ENCODE measurements at places on chromosomes 1 and 21. TPM values are rescaled to one million over a fixed set of nuclear protein-coding genes. Genes with fewer than 3 reads are reported as not detected.

DNA sequence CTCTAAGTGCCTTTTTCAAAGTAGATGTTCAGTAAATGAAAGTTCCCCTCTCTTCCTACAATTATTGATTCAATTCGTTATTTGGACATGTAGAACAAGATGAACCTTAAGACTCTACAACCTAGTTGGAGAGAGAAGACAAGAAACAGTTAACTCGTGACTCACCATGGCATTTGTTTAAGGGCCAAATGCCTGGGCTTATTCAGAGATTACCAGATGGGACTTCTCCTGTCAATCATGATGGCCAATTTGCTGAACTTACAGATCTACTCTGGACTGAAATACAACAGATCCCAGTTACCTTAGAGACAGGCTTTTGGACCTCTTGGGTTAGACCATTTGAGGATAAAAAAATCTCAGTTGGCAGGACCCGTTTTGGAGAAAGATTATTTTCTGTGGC lies 93.5 kb downstream of the C1orf94 start:
- no peak overlapping the region for H3K4me3 ChIP-seq
- no peak overlapping the region for H3K27ac ChIP-seq
- H3K36me3 ChIP-seq = no peaks in the 10 kb centered on the region
- peaks cover 40% of the 10 kb centered on the region for H3K27me3 ChIP-seq
- H3K4me1 ChIP-seq = no peaks in the 10 kb centered on the region

DNA sequence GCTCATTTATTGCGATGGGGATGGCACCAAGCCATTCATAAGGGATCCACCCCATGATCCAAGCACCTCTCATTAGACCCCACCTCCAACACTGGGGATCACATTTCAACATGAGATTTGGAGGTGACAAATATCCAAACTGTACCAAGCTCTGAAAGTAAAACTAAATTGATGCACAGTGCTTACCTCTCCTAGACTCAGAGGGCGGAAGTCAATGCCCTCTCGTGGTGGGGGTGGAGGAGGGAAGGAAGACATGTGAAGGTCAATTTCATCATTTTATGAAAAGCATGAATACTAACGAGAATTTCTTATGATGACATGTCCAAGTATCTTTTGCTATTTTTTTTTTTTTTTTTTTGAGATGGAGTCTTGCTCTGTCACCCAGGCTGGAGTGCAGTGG lies 120.0 kb downstream of the PGBD5 start:
- peaks cover 6% of the 10 kb centered on the region for H3K27me3 ChIP-seq
- no peak overlapping the region for H3K27ac ChIP-seq
- H3K4me1 ChIP-seq = peaks cover 21% of the 10 kb centered on the region
- no peaks in the 10 kb centered on the region for H3K36me3 ChIP-seq

DNA sequence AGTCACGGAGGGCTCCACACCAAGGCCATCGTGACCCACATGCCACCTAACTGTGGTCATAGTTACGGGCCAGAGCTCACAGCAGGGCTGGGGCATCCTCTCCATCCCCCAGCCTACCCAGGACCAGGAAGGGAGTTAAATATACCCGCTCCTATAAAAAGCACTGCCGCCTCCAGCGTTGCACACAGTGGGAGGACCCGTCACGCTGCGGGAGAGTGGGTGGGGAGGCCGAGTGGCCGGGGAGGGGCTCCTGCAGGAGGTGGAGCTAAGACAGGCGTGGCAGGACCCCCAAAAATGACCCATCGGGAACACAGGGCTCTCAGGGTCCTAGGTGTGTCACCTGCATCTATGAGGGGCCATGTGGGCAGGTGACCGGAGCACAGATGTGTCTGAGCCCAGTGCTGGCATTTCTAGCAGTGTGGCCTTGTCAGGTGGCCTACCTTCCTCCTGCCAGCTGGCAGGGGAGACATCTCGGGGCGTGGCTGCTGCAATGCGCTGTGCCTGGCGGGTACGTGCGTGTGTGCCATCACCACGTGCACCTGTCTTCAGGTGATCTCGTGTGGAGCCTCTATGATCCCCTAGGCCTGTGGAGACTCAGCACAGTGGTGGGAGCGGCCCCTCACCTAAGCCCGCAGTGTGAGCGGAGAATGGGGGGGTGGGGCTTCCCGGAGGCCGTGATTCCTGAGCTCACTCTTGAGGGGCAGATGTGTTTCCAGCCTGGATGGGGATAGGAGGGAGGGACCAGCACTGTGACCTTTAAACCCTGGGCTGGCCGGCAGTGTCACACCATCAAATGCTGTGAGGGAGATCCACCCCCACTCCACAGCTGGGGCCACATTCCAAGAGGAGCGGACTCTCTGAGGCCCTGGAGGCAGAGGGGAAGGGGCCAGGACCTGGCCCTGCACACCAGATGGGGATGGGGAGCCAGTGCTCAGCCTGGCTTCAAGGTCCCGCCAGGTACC lies 17.7 kb downstream of the AGRN start:
- H3K27me3 ChIP-seq = peaks cover 27% of the 10 kb centered on the region
- H3K36me3 ChIP-seq = peaks cover 10% of the 10 kb centered on the region
- H3K4me1 ChIP-seq = peaks cover 15% of the 10 kb centered on the region
- DNase-seq = no peak

DNA sequence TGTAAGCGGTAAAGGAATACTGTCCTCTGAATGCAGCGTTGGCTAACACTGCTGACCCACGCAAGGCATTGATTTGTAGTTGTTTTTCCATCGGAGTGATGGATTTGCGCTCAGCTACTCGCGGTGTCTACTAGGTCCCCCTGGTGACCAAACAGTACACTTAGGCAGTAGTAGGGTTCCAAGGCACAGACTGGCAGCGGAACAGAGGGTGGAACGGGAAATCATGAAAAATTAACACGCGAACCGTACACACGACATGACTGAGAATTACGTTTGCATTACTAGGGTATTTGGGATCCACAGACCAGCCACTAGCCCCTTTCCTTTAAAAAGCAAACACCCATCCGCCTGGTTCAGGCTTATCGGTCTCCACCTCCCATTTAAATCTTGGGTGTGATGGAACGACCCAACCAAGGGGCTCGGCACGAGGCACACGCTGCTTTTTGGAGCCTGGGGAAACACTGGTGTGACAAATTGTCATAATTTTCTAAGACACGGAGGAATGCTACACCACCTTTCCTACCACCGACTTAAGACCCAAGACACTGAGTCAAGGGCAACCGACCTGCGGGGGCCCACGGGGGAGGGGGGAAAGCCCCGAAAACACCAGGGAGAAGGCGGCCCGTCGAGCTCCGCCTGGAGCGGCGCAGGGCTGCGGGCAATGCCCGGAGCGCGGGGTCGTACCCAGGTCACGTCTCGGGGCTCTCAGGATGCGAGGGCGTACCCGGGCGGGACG lies 699 bp downstream of the DIPK1A start:
- H3K4me3 ChIP-seq = peak overlapping the region; percentile 89
- H3K27ac ChIP-seq = peak overlapping the region; percentile 80
- peaks cover 35% of the 10 kb centered on the region for H3K4me1 ChIP-seq
- H3K36me3 ChIP-seq = no peaks in the 10 kb centered on the region
- no peaks in the 10 kb centered on the region for H3K27me3 ChIP-seq
- DNase-seq = no peak

DNA sequence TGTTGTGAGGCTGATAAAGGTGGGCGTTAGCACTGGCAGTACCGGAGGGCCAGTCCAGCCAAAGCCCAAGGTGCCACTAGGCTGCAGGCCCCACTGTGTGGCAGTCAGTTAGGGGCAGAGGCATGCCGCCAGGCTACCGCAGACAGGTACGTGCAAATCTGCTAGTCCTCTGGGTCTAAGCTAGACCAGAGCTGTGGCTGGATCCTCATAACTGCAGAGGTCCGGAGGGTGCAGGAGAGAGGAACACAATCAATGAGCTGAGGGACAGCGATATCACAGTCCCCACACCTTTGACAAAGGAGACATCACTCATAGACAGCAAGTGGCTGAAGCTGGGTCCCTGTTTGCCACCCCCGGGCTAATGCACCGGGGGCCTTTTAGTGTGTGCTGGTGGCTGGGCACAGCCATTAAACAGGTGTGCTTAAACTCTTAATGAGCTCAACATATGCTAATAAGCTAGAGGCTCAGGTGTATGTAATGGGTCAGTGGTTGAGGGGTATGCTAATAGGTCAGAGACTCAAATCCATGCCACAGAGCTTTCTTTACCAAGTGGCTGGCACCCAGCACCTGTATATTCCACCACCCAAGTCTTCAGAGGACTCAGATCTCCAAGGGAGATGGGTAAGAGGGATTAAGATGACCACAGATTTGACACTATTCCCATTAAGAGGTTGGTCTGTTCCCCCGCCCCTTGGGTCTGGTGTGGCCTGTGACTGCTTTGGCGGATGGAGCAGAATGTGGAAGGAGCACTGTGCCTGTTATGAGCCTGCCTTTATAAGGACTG lies 82.0 kb downstream of the GLIS1 start:
- no peak for DNase-seq
- H3K4me1 ChIP-seq = peaks cover 25% of the 10 kb centered on the region
- no peak overlapping the region for H3K4me3 ChIP-seq

GRCh38 chr1:46446646-46447498 lies 42.8 kb upstream of the DMBX1 start:
- peak; percentile 63 for DNase-seq
- peaks cover 11% of the 10 kb centered on the region for H3K4me1 ChIP-seq
- peaks cover 91% of the 10 kb centered on the region for H3K27me3 ChIP-seq
- no peak overlapping the region for H3K27ac ChIP-seq
- no peaks in the 10 kb centered on the region for H3K36me3 ChIP-seq

- no peak overlapping the region for H3K27ac ChIP-seq
- peaks cover 16% of the 10 kb centered on the region for H3K4me1 ChIP-seq
- H3K36me3 ChIP-seq = no peaks in the 10 kb centered on the region
- no peak overlapping the region for H3K4me3 ChIP-seq
- DNase-seq = peak; percentile 5
Observed at GRCh38 chr1:53545663-53546408, 86.6 kb downstream of the DMRTB1 start.

DNA sequence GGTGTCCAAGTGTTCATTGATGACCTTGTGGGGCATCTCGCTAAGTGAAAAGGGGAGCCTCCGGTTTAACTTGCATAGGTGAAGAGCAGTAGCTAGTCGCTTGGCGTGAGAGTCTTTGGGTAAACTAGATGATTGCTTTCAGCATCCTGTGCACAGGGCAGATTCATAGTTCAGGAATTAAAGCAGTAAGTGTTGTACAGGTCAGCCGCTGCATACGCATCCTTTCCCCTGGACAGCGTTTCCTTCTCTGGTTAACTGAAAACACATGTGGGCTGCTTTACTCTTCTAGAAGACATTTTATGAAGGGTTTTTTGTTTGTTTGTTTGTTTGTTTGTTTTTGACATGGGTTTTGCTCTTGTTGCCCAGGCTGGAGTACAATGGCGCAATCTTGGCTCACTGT lies 12.1 kb downstream of the NDUFV3 start:
- no peak overlapping the region for H3K27ac ChIP-seq
- no peaks in the 10 kb centered on the region for H3K27me3 ChIP-seq
- no peak overlapping the region for H3K4me3 ChIP-seq
- no peak for DNase-seq
- peaks cover 43% of the 10 kb centered on the region for H3K36me3 ChIP-seq
- H3K4me1 ChIP-seq = no peaks in the 10 kb centered on the region

DNA sequence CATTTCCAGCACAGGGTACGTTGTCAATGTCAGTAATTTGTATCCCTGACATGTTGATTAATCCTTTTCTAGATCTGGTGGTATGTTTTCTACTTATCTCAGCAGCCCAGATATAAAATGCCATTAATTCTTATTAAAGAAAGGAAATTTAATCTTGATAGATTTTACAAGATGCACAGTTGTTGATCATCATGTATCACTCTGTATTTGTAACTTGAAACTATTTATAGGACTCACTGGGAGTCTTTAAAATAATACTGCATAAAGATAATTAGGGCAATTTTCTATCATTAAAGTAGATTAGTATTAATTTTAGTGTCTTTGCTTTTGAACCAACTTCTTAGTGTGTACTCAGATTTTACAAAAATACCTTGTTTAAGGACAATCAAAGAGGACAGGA lies 84.9 kb downstream of the GREM2 start:
- no peak overlapping the region for H3K4me3 ChIP-seq
- H3K4me1 ChIP-seq = peaks cover 10% of the 10 kb centered on the region
- H3K36me3 ChIP-seq = no peaks in the 10 kb centered on the region
- peaks cover 8% of the 10 kb centered on the region for H3K27me3 ChIP-seq

GRCh38 chr1:21564521-21565095 lies 55.4 kb downstream of the ALPL start:
- H3K36me3 ChIP-seq = no peaks in the 10 kb centered on the region
- no peak overlapping the region for H3K27ac ChIP-seq
- peaks cover 9% of the 10 kb centered on the region for H3K4me1 ChIP-seq
- DNase-seq = no peak
- H3K27me3 ChIP-seq = no peaks in the 10 kb centered on the region

DNA sequence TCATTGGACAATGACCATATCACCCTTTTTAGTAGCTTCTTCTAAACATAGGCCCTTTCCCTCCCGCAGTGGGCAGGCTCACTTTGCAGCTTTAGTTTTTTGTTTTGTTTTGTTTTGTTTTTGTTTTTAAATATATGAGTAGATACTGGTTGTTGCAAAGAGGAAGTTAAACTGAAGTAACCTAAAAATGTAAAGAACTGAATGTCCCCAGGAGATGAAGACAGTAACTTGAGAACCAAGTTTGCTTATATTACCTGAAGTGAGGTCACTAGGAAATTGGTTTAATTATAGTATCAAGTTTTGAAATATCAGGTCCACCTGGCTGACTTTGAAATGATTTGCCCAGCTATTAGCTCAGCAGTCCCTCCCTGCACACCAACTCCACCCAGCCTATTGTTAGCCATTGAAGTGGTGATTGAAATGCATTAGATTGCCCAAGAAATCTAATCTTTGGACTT lies 18.2 kb downstream of the SMAP2 start:
- H3K36me3 ChIP-seq = peaks cover 2% of the 10 kb centered on the region
- no peaks in the 10 kb centered on the region for H3K4me1 ChIP-seq
- no peaks in the 10 kb centered on the region for H3K27me3 ChIP-seq
- no peak overlapping the region for H3K4me3 ChIP-seq

DNA sequence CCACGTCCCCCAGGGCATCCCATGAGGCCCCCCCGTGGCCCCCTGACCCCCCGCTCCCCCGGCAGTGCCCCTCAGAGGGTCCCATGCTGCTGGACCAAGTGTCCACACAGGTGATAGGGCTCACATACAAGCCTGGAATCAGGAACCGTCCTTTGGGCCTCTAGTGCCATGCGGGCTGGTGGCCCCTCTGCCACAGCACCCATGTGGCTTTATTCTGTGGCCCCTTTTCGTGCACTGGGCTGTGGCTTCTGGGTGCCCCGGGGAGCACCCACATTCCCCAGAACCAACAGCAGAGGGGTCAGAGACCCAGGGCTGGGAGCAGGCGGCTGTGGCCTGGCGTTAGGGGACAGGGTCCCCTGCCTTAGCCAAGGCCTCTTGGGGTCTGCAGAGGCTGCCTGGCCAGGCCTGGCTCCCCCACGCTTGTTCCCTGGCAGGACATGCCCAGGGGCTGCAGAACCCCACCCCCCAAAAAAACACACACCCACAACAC lies 31.7 kb downstream of the SLC19A1 start:
- H3K27me3 ChIP-seq = no peaks in the 10 kb centered on the region
- peaks cover 8% of the 10 kb centered on the region for H3K4me1 ChIP-seq
- no peak overlapping the region for H3K27ac ChIP-seq
- peaks cover 3% of the 10 kb centered on the region for H3K36me3 ChIP-seq

- peaks cover 18% of the 10 kb centered on the region for H3K4me1 ChIP-seq
- no peak for DNase-seq
- no peak overlapping the region for H3K27ac ChIP-seq
- no peaks in the 10 kb centered on the region for H3K36me3 ChIP-seq
- no peak overlapping the region for H3K4me3 ChIP-seq
Observed at GRCh38 chr1:205915354-205915990, 27.8 kb downstream of the SLC26A9 start.

- H3K27ac ChIP-seq = no peak overlapping the region
- peaks cover 14% of the 10 kb centered on the region for H3K36me3 ChIP-seq
- no peaks in the 10 kb centered on the region for H3K4me1 ChIP-seq
- no peaks in the 10 kb centered on the region for H3K27me3 ChIP-seq
- H3K4me3 ChIP-seq = no peak overlapping the region
Observed at GRCh38 chr1:204255966-204256365, 42.2 kb upstream of the GOLT1A start.

Gene AMY1B
- total RNA-seq = not detected

Gene BEND5
- 11.3 TPM for total RNA-seq

Gene CASQ1
- 0.27 TPM for total RNA-seq

Gene CLCA4
- not detected for total RNA-seq

Gene TFF1
- 0.53 TPM for total RNA-seq
